ENCODE measurements at places on chromosomes 2 and 18.

DNA sequence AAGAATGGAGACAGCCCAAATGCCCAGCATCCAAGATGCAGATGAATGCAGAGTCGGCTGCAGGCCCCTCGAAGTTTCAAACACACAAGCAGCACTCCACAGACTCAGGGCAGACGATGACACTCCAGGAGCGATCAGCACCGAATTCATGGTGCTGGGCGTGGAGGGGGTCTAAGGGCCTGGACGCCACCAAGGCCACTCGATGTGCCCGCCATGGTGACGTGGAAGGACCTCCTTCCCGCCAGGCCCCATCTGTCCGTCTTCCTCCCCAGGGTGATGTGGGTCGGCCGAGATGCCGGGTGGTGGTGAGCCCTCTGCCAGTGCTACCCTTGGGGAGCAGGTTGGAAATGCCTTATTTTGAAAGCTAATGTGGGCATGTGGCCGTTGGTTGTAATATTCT is 9.4 kb downstream of the KIF1A start:
- H3K27ac ChIP-seq = no peak overlapping the region
- no peaks in the 10 kb centered on the region for H3K36me3 ChIP-seq
- no peaks in the 10 kb centered on the region for H3K4me1 ChIP-seq
- no peak for DNase-seq

DNA sequence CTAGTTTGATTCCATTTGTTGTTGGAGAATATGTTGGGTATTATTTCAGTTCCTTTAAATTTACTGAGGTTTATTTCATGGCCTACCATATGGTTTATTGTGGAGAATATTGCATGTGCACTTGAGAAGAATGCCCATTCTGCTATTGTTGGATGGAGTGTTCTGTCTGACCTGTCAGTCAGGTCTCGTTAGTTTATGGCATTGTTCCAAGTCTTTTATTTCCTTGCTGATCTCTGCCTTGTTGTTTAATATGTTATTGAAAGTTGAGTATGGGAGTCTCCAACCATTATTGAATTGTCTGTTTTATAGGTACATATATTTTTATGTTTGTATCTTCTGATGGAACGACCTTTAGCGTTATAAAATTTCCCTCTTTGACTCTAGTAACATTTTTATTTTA is 86.3 kb downstream of the PTPN4 start:
- H3K27ac ChIP-seq = no peak overlapping the region
- no peak for DNase-seq
- no peaks in the 10 kb centered on the region for H3K27me3 ChIP-seq
- no peak overlapping the region for H3K4me3 ChIP-seq
- peaks cover 22% of the 10 kb centered on the region for H3K36me3 ChIP-seq

- no peak for DNase-seq
- no peak overlapping the region for H3K4me3 ChIP-seq
- H3K27ac ChIP-seq = no peak overlapping the region
- no peaks in the 10 kb centered on the region for H3K36me3 ChIP-seq
- H3K27me3 ChIP-seq = peaks cover 3% of the 10 kb centered on the region
- peaks cover 1% of the 10 kb centered on the region for H3K4me1 ChIP-seq
Observed at GRCh38 chr18:48222118-48222517, 187.1 kb downstream of the ZBTB7C start.

GRCh38 chr2:196149948-196150347 is 21.4 kb downstream of the STK17B start:
- H3K4me3 ChIP-seq = peak overlapping the region; percentile 24
- no peak for DNase-seq
- no peaks in the 10 kb centered on the region for H3K27me3 ChIP-seq
- peak overlapping the region; percentile 70 for H3K27ac ChIP-seq
- peaks cover 95% of the 10 kb centered on the region for H3K36me3 ChIP-seq
- peaks cover 76% of the 10 kb centered on the region for H3K4me1 ChIP-seq

DNA sequence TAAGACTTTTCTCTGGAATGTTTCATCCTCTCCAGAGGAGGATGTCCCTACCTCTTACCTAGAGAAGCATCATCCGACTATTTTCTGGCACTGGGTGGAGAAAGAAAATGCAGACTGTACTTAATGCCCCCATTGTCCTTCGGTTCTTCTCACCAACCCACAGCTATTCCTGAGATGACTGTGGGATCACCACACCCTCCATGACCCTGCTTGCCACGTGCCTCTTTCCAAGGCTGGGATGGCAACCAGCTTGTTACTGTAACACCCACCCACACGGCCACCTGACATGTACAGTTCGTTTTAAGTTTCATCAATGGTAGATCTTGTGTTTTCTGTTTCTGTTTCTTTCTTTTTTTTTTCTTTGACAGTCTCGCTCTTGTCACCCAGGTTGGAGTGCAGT is 365.2 kb downstream of the FBXO15 start:
- H3K36me3 ChIP-seq = no peaks in the 10 kb centered on the region
- H3K27ac ChIP-seq = no peak overlapping the region
- no peak for DNase-seq
- no peaks in the 10 kb centered on the region for H3K27me3 ChIP-seq
- no peaks in the 10 kb centered on the region for H3K4me1 ChIP-seq

- no peaks in the 10 kb centered on the region for H3K4me1 ChIP-seq
- no peak for DNase-seq
- H3K36me3 ChIP-seq = no peaks in the 10 kb centered on the region
- no peak overlapping the region for H3K4me3 ChIP-seq
- H3K27ac ChIP-seq = no peak overlapping the region
Observed at GRCh38 chr2:153819501-153819900, 52.2 kb upstream of the GALNT13 start.

DNA sequence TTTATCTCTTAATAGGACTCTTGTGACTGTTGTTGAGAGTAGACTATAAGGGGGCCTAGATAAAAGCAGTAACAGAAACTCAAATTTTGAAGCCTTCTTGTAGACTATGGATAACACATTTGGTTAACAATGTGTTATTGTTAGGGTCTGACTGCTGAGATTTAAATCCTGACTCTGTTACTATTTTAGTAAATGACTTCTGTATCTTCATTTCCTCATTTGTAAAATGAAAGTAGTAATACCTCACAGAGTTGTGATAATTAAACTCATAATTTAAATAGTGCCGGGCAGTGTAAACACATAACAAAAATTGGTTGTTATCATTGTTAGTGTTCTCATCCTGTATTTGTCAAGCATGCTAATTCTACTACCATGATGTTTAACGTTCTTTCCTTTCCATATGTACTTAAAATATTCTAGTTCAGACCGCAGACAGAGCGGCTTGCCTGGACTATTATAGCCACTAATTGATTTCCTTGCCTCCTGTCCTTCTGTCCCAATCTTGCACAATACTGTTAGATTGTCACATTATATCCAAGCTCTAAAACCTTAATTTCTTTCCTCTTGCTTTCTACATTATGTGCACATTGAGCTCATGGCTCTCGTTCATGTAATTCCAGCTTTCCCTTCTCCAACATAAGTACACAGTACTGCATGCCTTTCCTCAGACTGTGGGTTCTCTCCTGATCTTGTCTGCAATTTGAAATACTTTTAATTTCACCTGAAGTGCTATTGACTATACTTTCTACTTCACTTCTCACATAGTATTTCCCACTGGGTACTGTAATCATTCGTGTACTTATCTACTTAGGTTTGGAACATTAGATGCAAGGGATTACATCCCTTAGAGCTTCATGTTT is 48.4 kb downstream of the RBBP8 start:
- no peak overlapping the region for H3K4me3 ChIP-seq
- H3K27me3 ChIP-seq = no peaks in the 10 kb centered on the region
- no peak for DNase-seq
- no peak overlapping the region for H3K27ac ChIP-seq

DNA sequence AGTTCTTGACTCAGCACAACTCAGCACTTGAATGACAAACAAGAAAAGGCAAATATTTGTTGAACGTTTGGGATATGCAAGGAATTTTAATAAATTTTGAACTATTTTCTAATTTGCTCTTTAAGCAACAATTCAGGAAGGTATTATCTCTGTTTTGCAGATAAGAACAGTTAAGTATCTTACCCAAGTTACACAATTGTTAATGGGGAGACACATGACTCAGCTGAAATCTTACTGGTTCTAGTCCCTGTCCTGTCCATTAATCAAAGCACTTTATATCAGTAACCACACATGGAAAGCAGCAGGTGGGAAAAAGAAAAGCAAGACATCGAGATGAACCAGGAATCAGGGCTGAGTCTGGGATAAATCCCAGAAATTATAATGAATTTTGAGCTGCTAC is 493.9 kb upstream of the PIK3C3 start:
- H3K36me3 ChIP-seq = no peaks in the 10 kb centered on the region
- H3K27me3 ChIP-seq = no peaks in the 10 kb centered on the region
- H3K27ac ChIP-seq = no peak overlapping the region
- no peak for DNase-seq

- peaks cover 3% of the 10 kb centered on the region for H3K27me3 ChIP-seq
- H3K36me3 ChIP-seq = no peaks in the 10 kb centered on the region
- H3K27ac ChIP-seq = no peak overlapping the region
Observed at GRCh38 chr18:35426786-35427185, 49.6 kb upstream of the ZNF396 start.

GRCh38 chr2:88626171-88627054 is 851 bp downstream of the EIF2AK3 start:
- H3K27me3 ChIP-seq = no peaks in the 10 kb centered on the region
- H3K4me3 ChIP-seq = peak overlapping the region; percentile 89
- peaks cover 28% of the 10 kb centered on the region for H3K4me1 ChIP-seq
- H3K27ac ChIP-seq = peak overlapping the region; percentile 87
- H3K36me3 ChIP-seq = peaks cover 8% of the 10 kb centered on the region

- H3K36me3 ChIP-seq = no peaks in the 10 kb centered on the region
- no peak overlapping the region for H3K27ac ChIP-seq
- H3K4me1 ChIP-seq = no peaks in the 10 kb centered on the region
- no peaks in the 10 kb centered on the region for H3K27me3 ChIP-seq
Observed at GRCh38 chr2:70716131-70716743, 51.8 kb downstream of the ADD2 start.

DNA sequence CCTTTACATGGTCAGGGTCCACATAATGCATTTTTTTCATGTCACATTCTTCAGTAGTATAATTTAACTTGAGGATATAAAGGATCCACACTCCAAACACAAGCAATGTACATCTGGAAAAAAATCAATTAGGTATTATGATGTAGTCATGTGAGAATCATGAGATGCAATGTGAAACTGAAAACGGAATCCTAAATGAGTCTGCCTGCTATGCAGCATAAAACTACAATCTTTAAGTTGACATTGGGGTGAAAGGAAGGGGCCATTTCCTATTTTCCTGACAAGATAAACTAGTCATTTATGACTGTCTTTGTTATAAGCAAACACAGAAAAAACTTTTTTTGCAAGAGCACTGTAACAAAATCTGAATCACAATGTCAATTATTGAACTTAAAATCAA is 27.6 kb downstream of the ST3GAL5 start:
- no peak for DNase-seq
- H3K4me1 ChIP-seq = peaks cover 51% of the 10 kb centered on the region
- H3K27me3 ChIP-seq = no peaks in the 10 kb centered on the region
- peak overlapping the region; percentile 82 for H3K27ac ChIP-seq

GRCh38 chr18:33749834-33750233 is 171.8 kb downstream of the ASXL3 start:
- H3K4me1 ChIP-seq = no peaks in the 10 kb centered on the region
- no peak overlapping the region for H3K4me3 ChIP-seq
- H3K36me3 ChIP-seq = no peaks in the 10 kb centered on the region
- DNase-seq = no peak

DNA sequence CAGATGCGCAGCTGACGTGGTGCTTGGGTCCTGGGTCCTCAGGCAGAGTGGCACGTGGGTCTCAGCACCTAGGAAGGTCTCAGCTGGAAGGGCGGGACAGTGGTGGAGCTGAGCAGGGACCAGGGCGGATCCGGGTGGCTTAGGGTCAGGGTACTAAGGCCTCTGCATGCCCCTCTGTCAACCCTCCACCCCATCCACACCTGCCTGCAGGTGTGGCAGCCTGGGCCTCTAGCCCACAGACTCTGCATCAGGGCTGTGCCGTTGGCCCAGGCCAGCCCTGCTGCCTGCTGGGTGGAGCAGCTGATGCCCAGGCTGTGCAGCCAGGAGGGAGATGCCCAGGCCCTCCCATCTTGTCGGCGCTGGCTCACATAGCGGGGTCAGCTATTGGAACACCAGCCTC is 24.6 kb upstream of the OTOS start:
- no peaks in the 10 kb centered on the region for H3K4me1 ChIP-seq
- H3K27ac ChIP-seq = no peak overlapping the region
- DNase-seq = no peak
- no peaks in the 10 kb centered on the region for H3K36me3 ChIP-seq
- no peaks in the 10 kb centered on the region for H3K27me3 ChIP-seq
- no peak overlapping the region for H3K4me3 ChIP-seq

- H3K4me3 ChIP-seq = no peak overlapping the region
- no peaks in the 10 kb centered on the region for H3K27me3 ChIP-seq
- no peak for DNase-seq
- no peak overlapping the region for H3K27ac ChIP-seq
- H3K36me3 ChIP-seq = no peaks in the 10 kb centered on the region
Observed at GRCh38 chr18:40672590-40672989, 1282.4 kb upstream of the PIK3C3 start.

- no peak overlapping the region for H3K4me3 ChIP-seq
- H3K4me1 ChIP-seq = no peaks in the 10 kb centered on the region
- no peaks in the 10 kb centered on the region for H3K36me3 ChIP-seq
- DNase-seq = no peak
Observed at GRCh38 chr18:24386681-24387080, 10.9 kb downstream of the OSBPL1A start.

- H3K4me1 ChIP-seq = peaks cover 2% of the 10 kb centered on the region
- no peak overlapping the region for H3K4me3 ChIP-seq
- no peak overlapping the region for H3K27ac ChIP-seq
- no peaks in the 10 kb centered on the region for H3K36me3 ChIP-seq
- DNase-seq = no peak
Observed at GRCh38 chr2:10252661-10253060, 50.0 kb upstream of the HPCAL1 start.

Data from activated T-helper 2 cell treated with anti-CD3 and anti-CD28 coated beads, Interferon-gamma antibody, Interleukin-2, Interleukin-4, amounts not matched to agents 10 μg/mL and 5 μg/mL and 100 μg/mL, durations not matched to agents 14 hours and 24 hours and 36 hours (primary cell).